ENCODE measurements at places on chromosomes 5 and 9.

DNA sequence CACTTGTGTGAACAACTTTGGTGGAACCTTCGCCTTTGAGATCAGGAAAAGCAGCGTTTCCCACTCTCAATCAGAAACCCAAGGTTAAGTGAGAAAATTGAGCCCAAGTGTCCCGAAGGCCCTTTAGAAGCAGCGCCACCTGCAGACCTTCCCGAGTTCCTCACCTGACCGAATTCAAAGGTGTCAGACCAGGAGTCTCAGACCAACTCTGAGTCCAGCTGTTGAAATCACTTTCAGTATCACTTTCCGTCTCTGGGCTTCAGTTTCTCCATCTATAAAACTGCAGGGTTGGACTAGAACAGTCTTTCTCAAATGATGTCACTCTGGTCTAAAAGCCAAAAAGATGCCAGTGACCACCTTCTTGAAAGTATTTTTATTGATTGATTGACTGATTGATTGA lies 31.7 kb upstream of the GRHPR start:
- DNase-seq, result peak; percentile 39

DNA sequence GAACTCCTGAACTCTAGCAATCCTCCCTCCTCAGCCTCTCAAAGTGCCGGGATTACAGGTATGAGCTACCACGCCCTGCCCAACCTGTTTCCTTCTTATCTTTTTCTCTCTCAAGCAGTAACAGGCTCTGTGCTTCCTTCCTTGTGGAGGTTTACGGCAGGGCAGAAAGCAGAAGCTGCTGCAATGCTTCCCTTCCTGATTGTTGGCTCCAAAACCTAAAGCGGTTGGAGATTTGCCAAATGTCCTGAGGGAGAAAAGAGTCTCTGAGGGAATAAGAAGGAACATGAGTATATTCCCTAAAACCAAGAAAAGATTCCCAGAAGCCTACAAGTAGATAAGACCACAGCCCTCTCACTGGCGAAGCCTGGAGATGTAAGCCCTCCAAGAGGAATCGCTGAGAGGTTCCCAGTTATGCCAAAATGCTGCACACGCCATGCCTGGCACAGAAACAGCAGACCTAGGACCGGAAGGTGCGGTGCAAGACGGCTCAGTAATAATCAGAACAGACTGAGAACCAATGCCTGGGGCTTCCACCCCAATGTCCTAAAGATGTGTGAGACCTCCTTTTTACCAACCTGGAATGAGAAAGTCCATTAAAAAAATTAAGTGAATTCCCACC lies 73.2 kb downstream of the APTX start:
- no peak for DNase-seq

- DNase-seq, result no peak
These were observed 1173.7 kb upstream of the SEMA6A start for GRCh38 chr5:117748336-117748735.

DNA sequence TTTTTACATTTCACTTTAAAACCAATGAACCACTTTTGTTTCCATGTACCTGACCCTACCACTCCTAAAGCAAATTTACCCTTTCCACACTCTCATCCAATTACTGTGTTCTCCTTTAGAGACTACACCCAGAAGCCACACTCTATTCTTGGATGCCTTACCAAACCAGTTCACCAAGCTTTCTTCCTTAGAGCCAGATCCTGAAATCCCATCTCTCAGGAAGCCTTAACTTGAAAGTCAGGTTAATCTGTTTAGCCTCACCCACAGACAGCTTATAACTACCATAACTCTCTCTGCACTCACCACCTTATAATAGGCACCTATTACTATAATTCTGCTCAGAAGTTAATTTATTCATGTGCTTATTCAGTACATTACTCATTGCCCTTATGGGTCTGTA lies 4.3 kb downstream of the CSNK1A1 start:
- DNase-seq, result no peak

DNA sequence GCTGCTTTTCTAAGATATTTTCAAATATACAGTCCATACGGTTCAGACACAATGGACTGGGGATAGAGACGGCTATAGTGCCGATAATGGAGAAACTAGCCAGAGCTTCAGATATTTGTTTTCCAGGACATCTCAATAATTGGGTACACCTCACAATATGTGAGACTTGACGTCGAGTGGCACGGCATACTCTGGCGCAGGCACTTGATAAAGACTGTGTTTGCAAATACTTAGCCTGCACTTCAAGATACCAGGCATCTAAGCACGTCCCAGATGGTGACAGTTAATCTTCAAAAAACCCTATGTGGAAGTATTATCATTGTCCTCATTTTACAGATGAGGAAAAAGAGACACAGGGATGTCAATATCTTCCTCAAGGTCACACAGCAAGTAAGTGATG lies 48.5 kb downstream of the SEMA5A start:
- no peak for DNase-seq

GRCh38 chr5:176188085-176188484 lies 50.1 kb upstream of the SIMC1 start:
- no peak for DNase-seq

- no peak for DNase-seq
These were observed 255.8 kb downstream of the PRELID2 start for GRCh38 chr5:145579301-145579700.

GRCh38 chr5:151243564-151243963 lies 9.4 kb upstream of the GM2A start:
- no peak for DNase-seq

DNA sequence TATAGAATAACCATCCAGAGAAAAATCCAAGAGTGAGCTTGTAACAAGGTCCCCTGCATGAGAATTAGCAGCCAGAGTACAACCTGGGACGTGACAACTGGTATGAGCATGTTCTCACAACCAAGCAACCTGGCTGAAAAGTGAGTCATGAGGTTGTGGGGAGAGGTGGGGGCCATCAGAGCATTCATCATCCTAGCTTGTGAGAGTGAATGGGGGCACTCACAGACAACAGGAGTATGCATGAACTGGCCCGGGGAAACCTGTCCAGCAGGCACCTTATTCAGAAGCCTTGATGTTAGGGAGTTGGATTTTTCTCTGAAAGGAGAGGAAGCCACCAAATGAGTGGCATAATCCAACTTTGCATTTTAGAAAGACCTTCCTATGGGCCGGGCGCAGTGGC lies 113.0 kb downstream of the FRMD3 start:
- DNase-seq, result no peak

DNA sequence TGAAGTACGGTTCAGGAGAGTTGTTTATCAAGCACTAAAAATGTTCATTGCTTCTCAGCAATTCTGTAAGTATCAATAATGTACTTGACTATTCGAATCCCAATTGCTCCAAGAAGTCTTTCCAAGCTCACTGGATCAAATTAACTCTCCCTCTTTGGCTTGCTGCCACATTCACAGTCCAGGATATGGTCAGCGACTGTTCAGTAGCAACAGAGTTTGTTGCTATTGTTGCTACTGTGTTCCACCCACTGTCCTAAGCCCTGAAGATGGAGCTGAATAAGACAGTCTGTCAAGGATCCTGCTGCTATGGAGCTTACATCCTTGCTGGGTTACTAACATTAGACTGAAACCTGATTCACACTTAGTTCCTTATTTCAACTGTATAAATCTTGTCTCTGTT lies 110.8 kb downstream of the FGF10 start:
- no peak for DNase-seq
